ENCODE measurements at places on chromosomes 1 and 21. TPM values are rescaled to one million over a fixed set of nuclear protein-coding genes. Genes with fewer than 3 reads are reported as not detected.

Gene SYT14
- 49.5 TPM for total RNA-seq

Gene CDCA8
- total RNA-seq: 3.6 TPM

Gene SLC5A9
- not detected for total RNA-seq

Gene TAF1A
- total RNA-seq: 23.4 TPM

Gene SMPDL3B
- 0.73 TPM for total RNA-seq

Gene APCS
- not detected for total RNA-seq

Gene BRDT
- not detected for total RNA-seq

Gene LY9
- not detected for total RNA-seq

Gene WLS
- total RNA-seq: 52.9 TPM

Gene GSTM3
- total RNA-seq: 47.8 TPM

Gene ARID1A
- 39.1 TPM for total RNA-seq

Gene RBM11
- total RNA-seq: 9.9 TPM

Gene BARHL2
- total RNA-seq: 1.5 TPM

Gene TACSTD2
- 0.27 TPM for total RNA-seq

Gene CAMSAP2
- total RNA-seq: 105 TPM

Gene FBLIM1
- total RNA-seq: 8.9 TPM

Gene DRAM2
- 43.4 TPM for total RNA-seq

Gene ATP5PO
- 82.2 TPM for total RNA-seq

Gene FMO2
- total RNA-seq: 0.36 TPM

Gene DCDC2B
- not detected for total RNA-seq

Gene DISP1
- total RNA-seq: 11.2 TPM

Gene CFAP45
- total RNA-seq: 1.1 TPM

Gene GUCA2B
- total RNA-seq: not detected

Gene NOS1AP
- total RNA-seq: 5.5 TPM

Gene PTGFRN
- total RNA-seq: 40.5 TPM

Gene CFHR4
- total RNA-seq: not detected

Gene MAP1LC3C
- 1.00 TPM for total RNA-seq

Gene PDC
- not detected for total RNA-seq

Gene LRRC71
- 0.64 TPM for total RNA-seq

Gene MFSD2A
- total RNA-seq: 18.9 TPM

Gene STRIP1
- 112 TPM for total RNA-seq

Gene REG4
- not detected for total RNA-seq
